OCI-M1 (cell line): ENCODE measurements at places on chromosomes 2 and 18.

DNA sequence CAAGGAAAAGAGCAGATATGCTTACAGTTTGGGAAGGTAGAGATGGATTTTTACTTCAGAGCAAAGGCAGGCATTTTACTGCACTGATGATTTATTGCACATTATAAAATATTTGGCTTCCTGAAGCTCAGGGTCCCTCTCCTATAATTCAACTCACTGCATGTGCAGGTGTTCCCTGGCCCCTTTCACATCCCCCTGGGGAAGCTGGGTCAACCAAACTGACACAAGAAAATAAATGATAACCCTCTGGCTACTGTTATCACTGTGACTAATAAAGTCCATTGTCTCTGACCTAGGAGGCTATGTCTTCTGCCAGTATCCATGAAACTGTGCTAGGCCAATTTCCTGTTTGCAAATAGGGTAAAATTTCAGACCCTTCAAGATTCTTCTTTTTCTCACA lies 163.1 kb downstream of the ARL6IP6 start:
- no peak for DNase-seq

DNA sequence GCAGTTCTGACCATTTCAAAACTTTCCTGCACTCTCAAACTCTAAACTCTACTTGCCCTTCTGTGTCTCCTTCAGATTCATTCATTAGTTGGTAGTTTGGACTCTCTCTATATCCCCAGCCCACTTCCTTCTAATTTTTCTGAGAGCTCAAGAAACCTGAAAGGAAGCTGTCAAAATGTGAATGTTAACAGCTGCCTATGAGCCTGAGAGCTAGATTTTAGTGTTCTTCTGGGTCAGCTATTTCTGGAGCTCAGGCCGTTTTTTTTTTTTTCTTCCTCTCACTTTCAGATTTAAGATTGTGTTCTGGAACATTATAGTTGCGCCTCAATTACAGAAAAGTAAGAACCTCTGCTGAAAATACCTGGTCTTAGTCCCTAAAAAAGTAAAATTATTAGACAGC lies 73.1 kb downstream of the RTN4 start:
- no peak for DNase-seq

GRCh38 chr18:36471393-36471792 lies 173.9 kb downstream of the FHOD3 start:
- no peak for DNase-seq

GRCh38 chr2:232327105-232328031 lies 51.2 kb upstream of the ALPP start:
- peak; percentile 84 for DNase-seq

DNA sequence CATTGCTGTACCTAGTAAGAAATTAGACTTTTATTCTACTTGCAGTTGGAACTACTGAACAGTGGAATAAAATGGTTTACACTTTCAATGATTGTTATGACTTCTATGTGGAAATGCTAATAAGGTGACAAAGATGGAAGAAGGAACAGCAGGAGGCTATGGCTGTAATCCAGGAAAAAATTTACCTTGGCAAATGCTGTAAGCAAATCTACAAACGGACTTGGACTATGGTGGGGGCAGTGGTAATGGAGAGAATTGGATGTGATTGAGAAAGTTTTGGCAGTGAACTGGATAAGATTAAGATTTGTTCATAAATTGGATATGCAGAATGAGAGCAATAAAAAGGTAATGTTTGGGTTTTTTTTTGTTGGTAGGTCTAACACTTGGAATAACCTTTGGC lies 111.0 kb upstream of the ERBB4 start:
- DNase-seq = no peak

GRCh38 chr18:48840491-48840877 lies 110.3 kb downstream of the SMAD7 start:
- no peak for DNase-seq

GRCh38 chr2:36469106-36469477 lies 113.5 kb downstream of the CRIM1 start:
- no peak for DNase-seq

GRCh38 chr18:13577781-13578180 lies 148.6 kb downstream of the FAM210A start:
- DNase-seq = no peak
